ENCODE measurements at places on chromosomes 1 and 21. TPM values are rescaled to one million over a fixed set of nuclear protein-coding genes. Genes with fewer than 3 reads are reported as not detected.
A peak's percentile ranks its signal among the peaks of the same experiment; 100 is the strongest.

DNA sequence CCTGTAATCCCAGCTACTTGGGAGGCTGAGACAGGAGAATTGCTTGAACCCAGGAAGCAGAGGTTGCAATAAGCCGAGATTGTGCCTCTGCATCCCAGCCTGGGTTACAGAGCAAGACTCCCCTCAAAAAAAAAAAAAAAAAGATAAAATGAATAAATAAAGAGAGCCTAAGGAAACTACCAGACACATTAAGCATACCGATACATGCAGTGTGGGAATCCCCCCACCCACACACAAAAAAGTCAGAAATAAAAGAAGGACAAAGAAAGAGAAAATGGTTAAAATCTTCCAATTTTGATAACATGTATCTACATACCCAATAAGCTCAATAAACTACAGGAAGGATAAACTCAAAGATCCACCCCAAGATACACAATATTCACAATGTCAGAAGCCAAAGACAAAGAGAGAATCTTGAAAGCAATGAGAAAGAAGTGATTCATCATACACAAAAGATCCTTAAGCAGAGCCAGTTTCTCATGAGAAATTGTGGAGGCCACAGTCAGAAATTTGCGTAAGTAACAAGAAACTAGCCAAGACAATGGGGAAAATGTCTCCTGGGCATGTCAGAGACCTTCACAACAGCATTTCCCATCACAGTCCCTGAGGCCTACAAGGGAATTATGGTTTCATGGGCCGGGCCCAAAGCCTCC lies 1197.0 kb downstream of the AMY1C start:
- H3K36me3 ChIP-seq = no peaks in the 10 kb centered on the region
- no peak for DNase-seq
- no peak overlapping the region for H3K4me3 ChIP-seq
- H3K4me1 ChIP-seq = no peaks in the 10 kb centered on the region
- no peak overlapping the region for H3K27ac ChIP-seq

Gene NPR1
- 0.04 TPM for total RNA-seq

- H3K27ac ChIP-seq = no peak overlapping the region
- no peaks in the 10 kb centered on the region for H3K4me1 ChIP-seq
- no peak overlapping the region for H3K4me3 ChIP-seq
Measured at GRCh38 chr1:187631381-187631675, 802.6 kb downstream of the PLA2G4A start.

Gene CA6
- 0.27 TPM for total RNA-seq

DNA sequence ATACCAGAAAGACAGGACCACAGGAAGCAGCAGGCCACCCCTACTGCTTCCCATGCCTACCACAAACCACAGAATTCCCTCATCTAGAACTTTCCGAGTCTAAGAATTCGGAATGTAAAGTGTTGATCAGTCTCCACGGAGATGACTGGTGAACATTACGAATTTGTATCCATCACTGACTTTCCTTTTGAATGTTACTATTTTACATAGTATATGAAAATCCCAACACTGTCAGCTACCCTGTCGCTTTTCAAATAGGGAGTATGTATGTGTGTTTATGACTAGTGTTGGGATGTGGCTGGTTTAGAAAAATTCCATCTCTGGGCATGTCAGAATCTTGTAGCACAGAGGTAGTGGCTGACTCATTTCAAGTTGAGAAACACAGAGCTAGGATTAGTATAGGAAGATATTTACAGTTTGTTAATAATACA lies 118.2 kb downstream of the COQ8A start:
- H3K27me3 ChIP-seq = peaks cover 5% of the 10 kb centered on the region
- DNase-seq = no peak
- peaks cover 2% of the 10 kb centered on the region for H3K36me3 ChIP-seq
- H3K27ac ChIP-seq = no peak overlapping the region

Gene TAL1
- not detected for total RNA-seq

DNA sequence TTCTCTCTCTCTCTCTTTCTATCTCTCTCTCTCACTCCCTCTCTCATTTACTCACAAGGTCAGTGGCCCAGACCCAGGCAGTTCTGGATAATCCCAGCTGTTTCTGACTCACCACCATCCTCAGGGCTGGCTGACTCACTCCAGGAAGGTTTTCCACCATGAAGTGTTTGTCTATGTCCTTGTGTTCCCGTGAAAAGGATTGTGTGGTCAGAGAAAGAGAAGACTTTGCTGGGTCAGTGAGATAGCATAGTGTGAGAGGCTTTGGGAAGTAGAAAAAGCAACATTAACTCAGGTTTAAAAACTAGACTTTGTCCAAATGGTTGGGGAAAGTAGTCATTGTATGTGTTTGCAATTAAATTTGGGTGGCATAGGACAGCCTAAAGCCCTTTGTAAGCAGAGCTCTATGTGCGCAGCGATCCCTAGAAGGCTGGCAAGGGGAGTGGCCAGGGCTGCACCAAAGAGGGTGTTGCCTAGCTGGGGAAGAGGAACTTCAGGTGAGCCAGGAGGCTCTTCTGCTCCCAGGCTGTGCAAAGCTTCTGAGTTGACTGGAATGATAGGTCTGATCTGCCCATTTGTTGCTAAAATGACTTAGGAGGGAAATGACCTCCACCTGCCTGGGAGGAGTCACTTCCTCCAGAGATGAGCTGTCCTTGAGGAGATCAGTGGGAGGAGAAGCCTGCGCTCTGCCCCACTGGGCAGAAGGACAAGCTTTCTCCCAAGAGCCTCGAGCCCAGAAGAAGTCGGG lies 4.9 kb upstream of the CAPN2 start:
- H3K36me3 ChIP-seq = no peaks in the 10 kb centered on the region
- peaks cover 39% of the 10 kb centered on the region for H3K4me1 ChIP-seq
- peak; percentile 49 for DNase-seq
- H3K27me3 ChIP-seq = no peaks in the 10 kb centered on the region
- no peak overlapping the region for H3K4me3 ChIP-seq

Gene FALEC
- 0.34 TPM for total RNA-seq

Gene SLC30A10
- total RNA-seq = not detected

DNA sequence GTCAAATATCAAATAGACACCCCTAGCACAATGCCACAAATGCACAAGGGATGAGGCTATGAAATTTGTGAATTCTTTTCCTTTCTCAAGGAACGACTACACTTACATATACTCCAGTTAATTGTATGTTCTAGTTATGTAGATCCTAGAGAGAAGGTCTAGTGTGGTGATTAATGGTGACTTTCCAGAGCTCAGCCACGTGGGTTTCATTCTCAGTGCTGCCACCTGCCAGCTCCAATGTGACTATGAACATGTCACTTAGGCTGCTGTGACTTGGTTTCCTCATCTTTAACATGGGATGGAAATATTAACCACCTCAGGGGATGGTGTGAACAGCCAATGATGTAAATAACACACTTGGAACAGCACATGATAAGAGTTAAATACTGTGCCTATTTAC lies 138.3 kb downstream of the APP start:
- no peaks in the 10 kb centered on the region for H3K27me3 ChIP-seq
- H3K4me3 ChIP-seq = no peak overlapping the region
- peak; percentile 33 for DNase-seq
- peaks cover 3% of the 10 kb centered on the region for H3K4me1 ChIP-seq

DNA sequence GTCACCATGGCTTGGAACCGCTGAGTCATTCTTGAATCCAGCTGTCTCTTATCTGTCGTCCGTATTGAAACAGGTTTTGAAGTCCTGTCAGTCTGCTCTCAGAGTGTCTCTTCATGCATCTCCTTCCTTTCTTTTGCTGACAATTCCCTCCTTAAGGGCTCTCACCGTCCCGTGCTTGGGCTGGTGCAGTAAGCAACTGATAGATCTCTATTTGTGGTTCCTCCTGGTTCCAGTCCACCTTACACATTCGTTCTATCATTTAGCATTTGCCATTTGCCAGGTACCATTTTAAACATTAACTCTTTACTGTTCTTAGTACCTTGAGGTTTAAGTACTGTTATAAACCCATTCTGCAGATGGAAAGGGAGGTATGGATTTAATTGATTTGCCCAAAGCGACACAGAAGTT lies 88.9 kb downstream of the DYRK1A start:
- H3K4me3 ChIP-seq = no peak overlapping the region
- peak; percentile 51 for DNase-seq
- H3K27ac ChIP-seq = peak overlapping the region; percentile 81
- H3K27me3 ChIP-seq = no peaks in the 10 kb centered on the region

Gene FAM72D
- total RNA-seq = 33.0 TPM

DNA sequence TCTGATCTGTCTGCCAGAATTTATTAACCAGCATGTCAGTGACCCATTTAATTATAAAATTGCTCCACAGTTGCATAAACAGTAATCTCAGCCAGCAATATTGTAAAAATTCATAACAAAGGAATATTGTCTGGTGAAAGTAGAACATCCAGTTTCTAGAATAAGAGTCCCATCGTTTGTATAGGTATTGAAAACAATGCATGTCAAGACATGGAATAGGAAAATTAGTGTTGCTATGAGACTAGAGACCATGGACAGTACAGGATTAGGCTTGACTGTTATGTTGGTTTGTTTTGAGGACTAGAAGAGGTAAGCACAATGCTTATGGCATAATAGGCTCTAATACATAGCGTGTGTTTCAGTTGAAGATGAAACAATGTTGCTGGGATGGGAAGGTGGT lies 37.1 kb downstream of the ATF6 start:
- H3K27ac ChIP-seq = no peak overlapping the region
- peaks cover 24% of the 10 kb centered on the region for H3K4me1 ChIP-seq
- DNase-seq = no peak
- no peaks in the 10 kb centered on the region for H3K27me3 ChIP-seq
- H3K4me3 ChIP-seq = no peak overlapping the region

DNA sequence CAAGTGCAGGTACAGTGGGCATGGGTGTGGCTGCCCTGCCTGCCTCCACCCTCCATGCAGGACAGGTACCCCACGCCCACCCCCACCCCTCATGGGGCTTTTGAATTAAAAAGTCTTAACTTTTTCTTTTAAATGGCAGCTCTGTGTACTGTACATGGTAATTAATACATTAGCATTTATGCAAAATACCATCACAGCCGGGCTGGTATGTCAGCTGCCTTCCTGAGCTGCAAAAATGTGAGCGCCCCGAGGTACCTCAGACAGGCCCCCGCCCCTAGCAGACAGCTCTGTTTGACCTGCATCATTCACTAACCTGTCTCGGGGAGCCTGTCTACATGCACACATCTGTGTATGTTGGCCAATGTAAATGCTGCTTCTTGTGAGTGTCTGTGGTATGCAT lies 42.2 kb upstream of the POU3F1 start:
- H3K4me3 ChIP-seq = no peak overlapping the region
- no peaks in the 10 kb centered on the region for H3K4me1 ChIP-seq
- no peak overlapping the region for H3K27ac ChIP-seq

- no peak for DNase-seq
- no peaks in the 10 kb centered on the region for H3K36me3 ChIP-seq
- no peaks in the 10 kb centered on the region for H3K27me3 ChIP-seq
- no peak overlapping the region for H3K27ac ChIP-seq
Measured at GRCh38 chr1:172145656-172146055, 274.8 kb upstream of the C1orf105 start.

Gene CLCA2
- not detected for total RNA-seq

Gene KCNN3
- total RNA-seq = 0.25 TPM

Data from activated CD4-positive, alpha-beta T cell treated with anti-CD3 and anti-CD28 coated beads for 36 hours (primary cell).